CD8-positive, alpha-beta memory T cell (primary cell): ENCODE measurements at places on chromosomes 4 and X. TPM values are rescaled to one million over a fixed set of nuclear protein-coding genes. Genes with fewer than 3 reads are reported as not detected.

Gene XPNPEP2
- 1.2 TPM for polyA plus RNA-seq

Gene C4orf54
- polyA plus RNA-seq = not detected

Gene FATE1
- not detected for polyA plus RNA-seq

Gene RAB9A
- 48.1 TPM for polyA plus RNA-seq

Gene FAAH2
- 6.6 TPM for polyA plus RNA-seq

Gene GUCY1A1
- polyA plus RNA-seq = not detected
